Left renal pelvis (tissue), 4 donors: ENCODE measurements at places on chromosomes 3 and 15. TPM values are rescaled to one million over a fixed set of nuclear protein-coding genes. Genes with fewer than 3 reads are reported as not detected.

Gene FYCO1
- polyA plus RNA-seq = 21.0 TPM

GRCh38 chr3:23238578-23238977 is 35.5 kb downstream of the UBE2E2 start:
- no peak for DNase-seq

GRCh38 chr3:102735311-102735710 is 300.5 kb downstream of the ZPLD1 start:
- DNase-seq = no peak

DNA sequence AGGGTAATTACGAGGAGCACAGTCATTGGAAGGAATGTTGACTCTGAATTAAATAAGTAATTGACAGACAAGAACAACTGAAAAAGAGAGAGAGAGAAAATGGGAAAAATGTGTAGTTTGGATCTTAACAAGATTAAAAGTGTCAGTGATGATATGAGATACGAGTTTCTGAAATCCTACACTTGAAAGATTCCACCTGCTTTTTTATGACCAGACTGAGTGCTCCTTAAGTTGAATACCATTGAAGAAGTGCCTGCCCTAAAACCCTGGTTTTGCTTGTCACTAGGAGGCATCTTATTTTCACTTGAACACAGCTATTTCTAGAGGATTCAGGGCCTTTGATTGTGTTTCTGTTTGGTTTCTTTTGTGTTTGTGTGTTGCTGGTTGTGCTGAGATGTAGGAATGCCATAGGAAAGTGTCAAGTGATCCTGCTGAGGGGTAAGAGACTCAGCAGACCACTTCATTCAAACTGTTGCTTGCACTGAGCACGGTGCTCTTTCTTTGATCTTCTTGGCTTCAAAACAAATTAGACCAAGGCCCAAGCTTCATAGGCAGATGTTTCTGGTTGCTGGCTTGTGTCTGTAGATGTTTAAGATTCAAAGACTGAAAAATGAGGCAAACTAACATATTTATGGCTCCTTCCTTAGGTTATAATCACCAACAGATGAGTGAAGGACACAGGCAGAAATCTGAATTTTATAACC is 17.2 kb upstream of the ABHD10 start:
- no peak for DNase-seq

- DNase-seq = peak; percentile 73
Observed at GRCh38 chr3:128804811-128805155, 74.6 kb upstream of the ACAD9 start.

Gene PLS1
- 28.0 TPM for polyA plus RNA-seq

DNA sequence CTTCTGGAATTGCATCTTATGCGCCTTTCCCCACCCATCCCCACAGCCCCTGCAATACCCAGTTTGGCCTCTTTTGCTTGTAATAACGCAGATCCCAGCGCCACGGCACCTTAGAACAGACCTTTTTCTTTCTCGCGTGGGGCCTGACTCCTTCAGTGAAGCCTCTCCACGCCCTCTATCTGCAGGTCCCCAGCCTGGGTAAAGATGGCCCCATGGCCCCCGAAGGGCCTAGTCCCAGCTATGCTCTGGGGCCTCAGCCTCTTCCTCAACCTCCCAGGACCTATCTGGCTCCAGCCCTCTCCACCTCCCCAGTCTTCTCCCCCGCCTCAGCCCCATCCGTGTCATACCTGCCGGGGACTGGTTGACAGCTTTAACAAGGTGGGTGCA is 594 bp downstream of the CRELD1 start:
- DNase-seq = no peak

- no peak for DNase-seq
Observed at GRCh38 chr3:154783521-154783931, 296.6 kb upstream of the MME start.

GRCh38 chr15:62691008-62691407 is 351.5 kb upstream of the TPM1 start:
- no peak for DNase-seq

Gene DUOX1
- polyA plus RNA-seq = 1.8 TPM
